Fibroblast of skin of scalp (primary cell): ENCODE measurements at places on chromosomes 6 and 20.

DNA sequence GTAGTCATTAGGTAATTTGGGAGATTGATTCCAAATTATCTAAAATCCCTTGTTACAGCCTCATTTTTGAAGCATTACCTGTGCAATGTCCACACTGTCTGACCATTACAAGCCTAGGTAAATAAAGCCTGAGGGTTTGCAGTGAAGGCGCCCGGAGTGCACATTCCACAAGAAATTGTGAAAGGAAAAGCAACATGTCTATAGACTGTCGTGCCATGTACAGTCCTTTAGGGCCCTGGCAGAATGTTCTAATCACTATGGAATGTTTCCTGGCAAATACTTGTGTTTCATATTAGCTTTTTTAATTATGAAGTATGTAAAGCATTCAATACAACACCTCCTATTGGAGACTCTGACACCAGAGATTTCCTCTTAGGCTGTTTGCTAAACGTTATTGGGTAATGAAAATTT lies 28.9 kb downstream of the PREP start:
- peak; percentile 88 for DNase-seq

DNA sequence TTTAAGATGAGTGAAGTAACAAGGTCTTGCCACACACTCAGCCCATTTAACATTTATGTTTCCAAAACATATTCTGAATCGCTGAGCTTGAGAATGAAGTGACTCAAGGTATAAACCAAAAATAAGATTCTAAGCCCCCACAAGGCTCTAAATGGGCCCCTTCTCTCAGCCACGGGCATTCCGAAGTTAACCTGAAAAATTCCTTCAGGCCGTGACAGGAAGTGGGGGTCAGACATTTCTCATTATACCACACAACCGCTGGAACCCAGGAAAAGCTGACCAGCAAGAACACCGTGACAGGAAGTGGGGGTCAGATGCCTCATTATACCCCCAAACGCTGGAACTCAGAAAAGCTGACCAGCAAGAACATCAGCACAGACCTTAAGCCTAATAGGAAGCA lies 247.9 kb downstream of the ERMARD start:
- no peak for DNase-seq

DNA sequence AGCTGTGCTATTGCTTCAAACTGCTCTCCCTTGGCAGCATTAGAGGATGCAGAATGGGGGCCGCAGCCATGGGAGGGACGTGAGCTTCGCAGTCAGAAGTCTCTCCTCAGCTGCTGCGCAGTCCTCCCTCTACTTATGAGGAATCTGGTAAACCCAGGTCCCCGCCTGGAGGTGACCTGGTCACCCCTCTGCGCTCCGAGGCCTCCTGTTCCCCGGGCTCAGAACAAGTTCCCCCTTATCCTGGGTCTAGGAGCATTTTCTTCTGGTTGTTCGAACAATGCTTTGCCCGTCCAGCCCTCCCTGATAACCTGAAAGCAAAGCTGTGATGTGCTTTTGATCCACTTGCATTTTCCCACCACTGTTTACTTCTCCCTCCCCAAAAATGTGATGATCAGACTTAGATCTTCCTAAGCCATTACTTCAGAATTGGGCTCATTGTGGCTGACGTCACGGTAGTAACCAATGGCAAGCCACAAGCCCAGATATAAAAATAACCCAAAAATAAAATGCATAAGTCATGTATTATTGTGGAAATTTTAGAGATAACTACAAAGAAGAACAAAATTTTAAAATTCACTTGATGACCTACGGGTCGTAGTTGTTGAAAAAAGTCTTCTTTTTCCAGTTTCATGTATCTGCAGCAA lies 80.7 kb downstream of the SERAC1 start:
- no peak for DNase-seq

GRCh38 chr6:45212976-45213375 lies 115.2 kb upstream of the RUNX2 start:
- no peak for DNase-seq
